ENCODE measurements at places on chromosomes 5 and 9.
A peak's percentile ranks its signal among the peaks of the same experiment; 100 is the strongest.

DNA sequence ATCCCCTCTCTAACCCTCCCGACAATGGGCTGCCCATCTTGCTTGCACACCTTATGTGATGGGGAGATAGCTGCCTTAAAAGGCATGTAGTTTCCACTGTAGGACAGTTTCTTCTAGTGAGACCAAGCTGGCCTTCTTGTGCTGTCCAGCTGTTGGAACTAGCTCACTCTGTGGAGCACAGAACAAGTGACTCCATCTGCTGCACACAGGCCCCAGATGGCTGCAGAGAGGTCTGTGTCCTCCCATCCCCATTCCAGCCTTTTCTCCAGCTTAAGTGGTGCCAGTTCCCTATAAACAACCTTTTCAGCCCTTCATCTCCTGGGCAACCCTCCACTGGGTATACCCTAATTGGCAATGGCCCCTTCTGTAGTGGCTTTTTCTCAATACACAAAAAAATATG, 18.7 kb upstream of the PSD2 start:
- no peak for DNase-seq

GRCh38 chr9:73611032-73611431, 459.4 kb downstream of the ANXA1 start:
- DNase-seq, result no peak

DNA sequence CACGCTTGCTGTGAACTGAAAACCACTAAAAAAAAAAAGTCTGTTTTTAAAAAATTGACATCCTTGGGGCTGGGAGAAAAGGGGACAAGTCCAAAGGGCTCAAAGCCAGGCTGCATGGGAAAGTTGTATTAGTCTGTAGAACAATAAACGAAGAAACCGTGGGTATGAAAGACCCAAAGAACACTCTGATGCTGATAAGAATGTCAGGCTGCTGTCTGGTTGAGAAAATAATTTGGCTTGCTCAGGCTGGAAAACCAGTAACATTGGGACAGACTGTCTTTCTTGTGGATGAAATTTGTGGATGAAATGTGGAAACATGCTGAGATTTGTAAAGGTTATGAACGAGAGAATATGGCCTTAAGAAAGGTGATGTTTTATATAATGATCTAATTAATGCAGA, 68.5 kb upstream of the HSPB3 start:
- DNase-seq, result no peak

- DNase-seq, result peak; percentile 41
Observed at GRCh38 chr5:87120518-87121303, 147.0 kb upstream of the RASA1 start.

DNA sequence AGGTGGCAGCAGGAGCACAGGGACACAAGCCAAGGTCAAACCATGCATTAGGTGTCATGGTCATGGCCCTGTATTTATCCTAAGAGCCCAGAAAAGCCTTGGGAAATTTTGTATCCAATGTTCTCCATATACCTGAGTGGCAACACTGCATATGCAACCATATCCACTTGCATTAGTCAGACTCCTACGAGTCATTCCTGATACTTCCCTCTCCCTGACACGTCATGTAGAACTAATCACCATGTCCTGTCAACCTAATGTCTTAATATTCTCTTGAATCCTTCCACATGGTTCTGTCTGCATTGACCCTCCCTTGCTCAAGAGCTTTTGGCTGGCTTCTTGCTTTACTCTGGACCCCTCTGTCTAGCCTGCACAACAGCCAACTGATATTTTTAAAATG, 9.4 kb downstream of the SCGB3A2 start:
- peak; percentile 12 for DNase-seq

DNA sequence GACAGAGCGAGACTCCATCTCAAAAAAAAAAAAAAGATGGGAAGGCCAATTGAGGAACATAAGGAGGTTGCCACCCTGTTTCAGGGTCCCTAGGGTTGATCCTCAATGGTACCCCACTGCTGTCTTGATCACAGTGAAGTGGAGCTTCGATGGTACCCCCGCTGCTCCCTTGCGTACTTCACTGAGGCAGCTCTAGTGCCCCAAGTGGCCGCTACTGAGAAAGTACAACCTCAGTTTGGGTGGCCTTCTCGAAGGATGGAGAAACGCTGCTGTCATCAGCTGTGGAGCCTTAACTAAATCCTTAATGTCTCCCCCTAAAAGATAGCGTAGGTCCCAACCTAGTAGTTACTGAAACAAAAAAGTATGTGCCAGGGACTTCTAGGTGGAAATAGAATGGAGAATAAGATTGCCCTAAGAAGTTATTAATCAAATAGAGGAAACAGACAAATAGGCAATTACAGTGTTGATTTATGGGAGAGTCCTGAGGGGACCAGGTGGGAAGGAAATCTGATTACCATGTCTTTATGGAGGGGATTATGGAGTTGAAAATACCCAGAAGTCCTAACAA, 6.3 kb downstream of the TESK1 start:
- DNase-seq, result peak; percentile 42

DNA sequence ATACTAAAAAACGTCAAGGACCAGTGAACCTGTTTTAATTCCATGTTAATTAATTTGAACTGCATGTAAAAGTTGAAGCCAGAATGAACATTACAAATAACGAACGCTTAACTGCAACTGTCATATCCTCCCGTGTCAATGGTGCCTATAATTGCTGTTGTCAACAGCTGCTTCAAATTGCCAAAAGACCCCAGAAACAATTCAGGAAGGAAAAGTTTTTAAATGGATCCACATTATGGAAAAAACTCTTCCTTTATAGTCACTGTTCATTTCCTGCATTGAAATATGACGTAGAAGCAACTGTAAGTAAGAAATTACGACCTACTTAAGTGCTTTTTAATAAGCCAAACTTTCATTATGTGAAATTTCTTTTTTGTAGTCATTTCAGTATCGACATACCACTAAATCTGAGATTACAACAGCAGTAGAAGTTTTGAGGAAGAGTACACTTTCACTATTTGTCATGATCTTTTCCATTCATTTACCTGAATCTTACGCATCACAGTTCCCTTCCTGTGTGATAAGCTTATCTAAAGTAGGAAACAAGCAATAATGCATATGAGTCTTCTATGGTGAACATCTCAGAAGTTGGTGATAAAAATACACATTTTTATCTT, 37.8 kb downstream of the MEF2C start:
- DNase-seq, result no peak

DNA sequence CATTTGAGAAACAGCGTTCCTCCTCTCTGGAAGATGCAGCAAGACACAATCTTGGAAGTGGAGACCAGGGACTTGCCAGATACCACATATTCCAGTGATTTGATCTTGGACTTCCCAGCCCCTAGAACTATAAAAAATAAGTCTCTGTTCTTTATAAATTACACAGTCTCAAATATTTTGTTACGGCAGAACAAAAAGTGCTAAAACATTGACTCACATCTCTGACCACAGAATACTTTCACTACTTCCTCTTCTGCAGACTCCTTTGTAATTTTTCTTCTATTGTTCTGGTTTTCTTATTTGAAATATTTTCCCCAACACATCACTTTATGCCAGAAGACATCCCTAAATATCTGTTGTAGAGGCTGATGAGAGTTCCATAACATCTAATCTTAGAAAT, 706.1 kb upstream of the CDH18 start:
- no peak for DNase-seq

- DNase-seq, result no peak
Observed at GRCh38 chr9:108347463-108348188, 508.2 kb downstream of the ACTL7B start.

DNA sequence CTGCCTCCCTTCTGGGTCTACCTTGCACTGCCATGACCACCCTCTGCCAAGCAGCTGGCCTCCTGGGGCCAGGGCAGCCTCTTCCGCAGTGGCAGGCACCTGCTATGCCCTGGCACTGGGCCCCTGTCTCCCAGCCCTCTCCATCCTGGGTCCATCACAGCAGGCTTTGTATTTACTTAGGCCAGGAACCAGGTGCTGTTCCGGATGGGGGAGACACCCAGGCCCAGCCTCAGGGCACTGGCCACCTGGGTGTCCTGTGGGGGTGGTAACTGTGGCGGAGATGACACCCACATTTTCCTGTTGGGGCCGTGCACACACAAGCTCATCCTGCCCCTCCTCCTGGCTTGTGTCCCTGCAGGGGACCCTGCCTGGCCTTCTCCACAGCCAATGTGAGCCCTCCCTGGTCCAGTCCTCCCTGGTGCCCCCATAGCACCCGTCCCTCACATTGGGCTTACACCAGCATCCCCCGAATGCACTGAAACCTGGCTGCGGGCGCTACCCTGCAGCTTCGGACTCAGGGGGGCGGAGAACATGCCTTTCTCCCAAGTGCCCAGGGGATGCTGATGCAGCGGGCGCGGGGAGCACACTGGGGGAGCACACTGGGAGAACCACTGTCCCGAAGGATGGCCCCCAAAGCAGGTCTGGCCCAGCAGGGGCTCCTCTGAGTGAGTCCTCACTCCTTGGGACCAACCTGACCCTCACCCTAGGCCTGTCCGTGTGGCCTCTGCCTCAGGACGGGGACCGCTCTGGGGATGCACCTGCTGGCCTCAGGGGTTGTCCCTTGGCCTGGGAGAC, 17.9 kb downstream of the FAM163B start:
- DNase-seq, result no peak

- DNase-seq, result no peak
Observed at GRCh38 chr5:79691007-79691406, 1.4 kb downstream of the CMYA5 start.

GRCh38 chr5:68406767-68407241, 191.2 kb downstream of the PIK3R1 start:
- DNase-seq, result no peak

GRCh38 chr9:38263532-38263931, 129.0 kb upstream of the ALDH1B1 start:
- DNase-seq, result peak; percentile 53

DNA sequence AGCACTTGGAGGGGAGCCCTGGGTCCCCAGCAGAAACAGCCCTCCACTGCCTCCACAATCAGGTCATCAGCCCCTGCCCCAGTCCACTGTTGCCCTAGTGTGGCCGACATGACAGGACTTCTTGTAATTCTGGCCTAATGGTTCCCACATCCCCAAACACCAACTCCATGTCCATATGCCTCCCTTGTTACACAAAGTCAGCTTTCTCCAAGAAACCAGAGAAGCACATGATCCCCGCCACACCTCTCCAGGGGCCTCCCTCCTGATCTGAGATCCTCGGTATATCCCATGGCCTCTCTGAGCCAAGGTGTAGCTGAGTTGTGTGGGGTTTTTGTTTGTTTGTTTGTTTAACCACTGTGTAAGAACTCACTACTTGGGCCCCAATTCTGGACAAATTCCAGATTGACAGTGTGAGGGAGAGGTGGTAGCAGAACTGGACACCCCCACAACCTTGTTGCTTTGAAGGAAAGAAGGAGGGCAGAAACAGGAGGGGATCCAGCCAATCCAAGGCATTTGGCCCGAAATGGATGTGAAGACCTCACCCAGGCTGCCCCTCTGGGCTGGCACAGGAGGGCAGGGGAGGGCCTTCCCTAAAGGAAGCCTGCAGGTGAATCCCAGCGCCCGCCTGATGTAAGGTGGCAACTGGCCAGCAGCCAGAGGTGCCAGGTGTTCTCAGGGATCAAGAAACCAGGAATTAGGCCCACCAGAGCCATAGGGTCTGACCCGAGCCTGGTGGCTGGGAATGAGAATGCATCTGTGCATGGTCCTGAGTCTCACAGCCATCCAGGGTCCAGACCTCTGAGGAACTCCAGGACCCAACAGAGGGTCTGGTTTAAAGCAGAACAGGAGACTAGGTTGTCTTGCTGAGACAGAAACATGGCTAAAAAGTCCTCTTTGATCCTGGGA, 13.4 kb downstream of the IRF1 start:
- no peak for DNase-seq

DNA sequence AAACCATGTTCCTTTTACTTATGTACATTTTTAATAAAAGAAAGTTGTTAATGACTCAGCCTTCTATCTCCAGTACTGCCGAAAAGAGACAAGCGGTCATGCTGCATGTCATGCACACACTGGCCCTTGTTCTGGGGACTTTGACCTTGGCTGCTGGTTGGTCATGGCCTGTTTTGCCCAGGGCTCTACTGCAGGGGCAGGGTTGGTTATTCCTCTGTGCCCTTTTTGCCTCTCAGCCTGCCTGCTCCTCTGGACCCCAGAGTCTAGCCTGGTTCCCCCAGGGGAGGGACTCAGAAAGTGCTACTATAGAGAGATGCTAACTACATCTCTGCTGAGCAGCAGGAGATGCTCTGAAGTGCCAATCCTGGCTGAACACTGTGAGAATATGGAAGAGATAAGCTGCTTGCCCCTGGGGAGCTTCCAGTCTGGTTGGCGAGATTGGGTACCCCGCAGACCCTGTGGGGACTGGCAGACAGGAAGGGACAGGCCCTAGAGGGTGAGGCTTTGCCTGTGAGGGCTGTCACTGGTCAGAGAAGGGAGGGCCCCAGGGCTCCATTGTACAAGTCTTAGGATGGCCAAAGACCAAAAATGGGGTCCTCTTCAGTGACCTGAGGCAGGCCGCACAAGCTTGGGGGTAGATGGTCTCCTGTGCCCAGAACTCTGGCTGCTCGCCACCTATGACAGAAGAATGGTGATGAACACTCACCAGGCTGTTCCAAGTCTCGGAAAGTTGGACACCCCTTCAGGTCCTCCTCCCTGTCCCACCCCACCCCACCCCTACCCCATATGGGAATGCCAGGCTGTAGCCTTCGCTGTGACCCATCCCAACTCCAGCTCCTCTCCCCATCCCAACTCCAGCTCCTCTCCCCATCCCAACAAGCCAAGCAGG, 14.3 kb downstream of the IRF1 start:
- DNase-seq, result no peak

GRCh38 chr5:69029292-69029691, 64.5 kb upstream of the SLC30A5 start:
- DNase-seq, result no peak

DNA sequence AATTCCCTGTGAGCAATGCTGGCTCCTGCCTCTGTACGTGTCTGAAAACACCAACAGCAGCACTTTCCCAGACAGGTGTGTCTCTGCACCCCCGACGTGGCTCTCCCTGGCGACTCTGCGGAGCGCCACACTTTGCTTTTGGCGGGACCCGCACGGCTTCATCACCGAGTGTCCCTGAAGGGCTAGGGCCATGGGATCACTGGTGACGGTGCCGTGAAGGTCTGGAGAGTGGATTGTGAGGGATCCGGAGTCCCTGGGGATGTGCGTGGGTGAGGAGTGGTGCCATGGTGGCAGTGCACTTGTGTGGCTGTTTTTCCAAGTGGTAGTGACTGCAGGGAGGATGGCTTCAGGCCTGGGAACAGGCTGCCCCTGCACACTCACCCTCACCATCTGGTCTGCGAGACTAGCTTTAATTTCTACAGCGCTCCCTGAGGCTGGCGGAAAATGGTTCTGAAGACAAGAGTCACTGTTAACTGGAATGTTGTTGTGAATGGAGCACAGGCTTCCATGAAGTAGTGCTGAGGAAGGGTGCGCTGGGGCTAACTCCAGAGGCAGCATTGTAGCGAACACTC, 3.2 kb downstream of the NKD2 start:
- no peak for DNase-seq

- DNase-seq, result no peak
Observed at GRCh38 chr5:113302120-113302519, 132.7 kb downstream of the TSSK1B start.
